ENCODE measurements at places on chromosomes 5 and 9.

DNA sequence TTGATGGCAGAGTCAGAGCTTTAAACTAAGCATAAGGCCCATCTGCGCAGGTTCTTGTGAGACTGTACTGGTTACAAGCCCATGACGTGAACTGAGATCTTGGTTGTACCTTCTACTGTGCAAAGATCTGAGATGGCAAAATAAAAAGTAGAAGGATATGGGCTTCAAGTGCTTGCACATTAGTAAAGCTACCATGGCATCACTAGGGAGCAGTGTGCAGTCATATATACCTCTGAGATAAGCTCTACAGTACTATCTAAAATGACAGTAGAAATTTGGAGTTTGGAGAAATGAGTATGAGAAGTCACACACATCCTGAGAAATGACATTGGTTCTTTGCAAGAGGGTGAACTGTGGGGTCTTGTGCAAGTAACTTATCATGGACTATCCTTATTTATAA, 408.2 kb upstream of the PRR16 start:
- DNase-seq: peak; percentile 62

DNA sequence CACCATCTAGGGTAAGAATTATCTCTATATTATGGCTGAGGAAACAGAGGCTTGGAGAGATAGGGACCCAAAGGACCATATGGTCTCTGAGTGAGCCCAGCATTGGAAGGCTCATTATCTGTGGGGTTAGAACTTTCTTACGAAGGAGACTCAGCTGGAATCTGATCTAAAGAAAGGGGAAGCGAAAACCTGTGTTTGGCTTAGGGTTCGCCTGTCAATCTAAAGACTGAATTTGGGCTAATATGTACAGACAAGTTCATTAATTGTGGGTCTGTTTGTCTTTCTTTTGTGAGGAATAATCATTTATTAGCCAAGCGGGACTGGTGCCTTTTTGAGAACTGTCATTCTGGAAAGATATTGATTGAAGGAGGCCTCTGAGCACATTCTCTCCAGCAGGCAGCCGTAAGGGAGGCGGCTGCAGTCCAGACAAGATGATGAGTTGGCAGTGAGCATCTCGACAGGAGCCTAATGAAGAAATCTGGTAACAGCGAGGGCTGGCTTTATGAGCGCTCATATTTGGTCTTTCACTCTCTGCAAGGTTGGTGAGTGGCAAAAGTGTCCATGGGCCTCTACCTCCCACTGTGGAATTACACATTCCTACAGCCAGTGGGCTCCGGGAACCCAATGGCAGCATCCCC, 104.2 kb upstream of the GPR151 start:
- no peak for DNase-seq

DNA sequence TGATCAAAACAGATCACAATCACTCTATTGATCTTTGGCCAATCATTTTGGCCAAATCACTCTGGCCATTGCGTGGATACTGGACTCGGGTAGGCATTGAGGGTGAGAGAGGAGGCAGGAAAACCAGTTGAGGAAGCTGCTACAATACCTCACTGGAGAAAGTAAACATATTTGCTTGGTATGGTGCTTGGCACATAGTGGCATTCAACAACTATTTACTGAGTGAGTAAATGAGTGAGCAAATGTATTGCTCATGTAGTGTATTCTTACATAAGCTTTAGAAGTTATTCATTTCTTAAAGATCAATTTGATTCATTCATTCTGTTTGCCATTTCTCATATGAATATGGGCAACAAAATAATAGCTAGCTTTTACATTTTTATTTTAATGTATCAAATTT, 4.0 kb upstream of the DEPDC1B start:
- no peak for DNase-seq

DNA sequence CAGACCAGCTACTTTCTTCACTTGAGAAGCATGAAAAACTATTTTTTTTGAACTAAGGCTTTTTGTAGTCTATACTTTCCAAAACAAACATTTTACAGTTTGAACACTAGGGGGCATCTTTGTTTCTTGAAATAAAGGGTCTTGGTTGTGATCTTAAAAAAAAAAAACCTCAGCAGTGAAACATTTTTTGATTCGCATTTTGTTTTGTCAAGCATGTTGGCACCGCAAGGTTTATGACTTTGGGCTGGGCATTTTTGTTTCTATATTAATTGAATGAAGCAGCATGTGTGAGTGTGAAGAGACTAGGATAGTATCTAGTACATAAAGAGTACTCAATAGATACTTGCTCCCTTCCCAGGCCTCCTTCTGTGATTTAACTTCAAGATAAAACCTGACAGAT, 31.6 kb upstream of the ACOT12 start:
- DNase-seq: peak; percentile 55

Measured in myocyte (in vitro differentiated cells).